ENCODE measurements at places on chromosomes 5 and 9.

DNA sequence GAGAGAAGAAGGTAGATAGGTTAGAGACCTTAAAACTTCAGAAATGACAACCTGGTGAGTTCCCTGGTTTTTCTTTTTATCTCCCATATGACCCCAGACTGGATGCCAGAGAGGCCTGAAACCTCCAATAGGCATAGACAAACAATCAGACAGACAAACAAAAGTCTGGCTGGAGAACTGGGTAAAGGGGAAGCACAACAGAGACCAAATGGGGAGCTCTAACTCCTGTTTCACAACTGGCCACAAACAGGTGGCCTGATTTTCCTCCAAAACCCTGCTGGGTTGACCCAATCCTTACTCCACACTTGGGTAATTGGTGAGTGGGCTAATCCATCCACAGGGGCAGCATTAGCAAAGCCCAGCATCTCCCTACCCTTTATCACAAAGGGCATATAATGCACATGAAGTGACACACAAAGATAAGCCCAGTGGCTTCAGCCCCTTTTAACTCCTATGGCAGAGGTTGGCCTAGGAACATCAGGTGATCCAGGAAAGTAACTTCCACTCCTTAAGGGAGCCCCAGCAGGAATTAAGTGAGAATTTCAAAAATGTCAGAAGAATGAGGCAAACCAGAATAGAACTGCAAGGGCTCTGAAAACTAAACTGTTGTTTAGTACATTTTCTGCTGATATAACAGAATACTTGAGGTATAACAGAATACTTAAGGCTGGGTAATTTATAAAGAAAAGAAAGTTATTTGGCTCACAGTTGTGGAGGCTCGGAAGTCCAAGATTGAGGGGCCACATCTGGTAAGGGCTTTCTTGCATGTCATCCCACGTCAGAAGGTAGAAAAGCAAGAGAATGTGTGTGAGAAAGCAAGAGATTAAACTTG lies 60.9 kb upstream of the ROR2 start:
- DNase-seq: no peak

DNA sequence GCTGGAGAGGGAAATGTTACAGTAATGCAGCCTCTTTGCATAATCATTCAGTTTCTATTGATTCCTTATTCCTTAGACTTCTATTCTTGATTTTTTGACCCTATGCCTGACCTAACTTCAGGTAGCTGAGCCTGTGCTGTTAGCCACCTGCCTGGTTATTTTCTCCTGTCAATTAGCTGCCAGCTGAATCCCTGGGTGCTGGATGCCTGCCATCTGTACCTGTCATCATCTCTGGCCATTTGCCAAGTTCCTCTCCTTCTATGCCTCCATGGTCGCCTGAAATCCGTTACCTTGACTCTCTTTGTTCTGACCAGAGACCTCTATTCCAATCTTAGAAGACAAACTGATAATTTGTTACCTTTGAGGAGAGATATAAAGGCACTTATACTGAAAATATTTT lies 178.3 kb downstream of the CAVIN4 start:
- DNase-seq: no peak

DNA sequence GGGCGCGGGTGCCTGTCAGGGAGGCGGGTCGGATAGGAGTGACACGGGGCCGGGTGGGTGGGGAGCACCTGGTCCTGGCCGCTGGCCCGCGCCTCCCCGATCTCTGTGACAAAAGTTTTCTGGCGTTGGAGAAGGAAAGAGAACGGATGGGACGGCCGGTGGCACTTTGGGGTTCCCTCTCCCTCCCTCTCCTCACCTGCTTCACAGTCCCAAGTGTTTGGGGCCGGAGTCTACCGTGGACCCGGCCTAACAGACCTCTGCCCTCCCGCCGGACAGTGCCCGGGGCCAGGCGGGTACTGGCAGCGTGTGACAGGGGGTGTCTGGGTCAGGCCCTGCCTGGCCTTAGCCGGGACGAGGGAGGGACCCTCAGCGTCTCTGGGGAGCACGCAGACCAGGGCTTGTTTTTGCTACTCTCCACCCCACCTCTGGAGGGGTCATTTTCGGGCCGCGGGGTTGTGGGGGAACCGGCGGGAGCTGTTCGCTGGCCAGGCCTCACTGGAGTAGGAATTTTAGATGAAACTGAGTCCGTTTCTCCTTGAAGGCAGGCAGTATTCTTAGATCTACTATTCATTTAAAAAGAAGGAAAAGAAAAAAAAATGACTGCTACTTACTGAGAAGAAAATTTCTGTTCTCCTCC lies 1.7 kb downstream of the PRDM6 start:
- no peak for DNase-seq

DNA sequence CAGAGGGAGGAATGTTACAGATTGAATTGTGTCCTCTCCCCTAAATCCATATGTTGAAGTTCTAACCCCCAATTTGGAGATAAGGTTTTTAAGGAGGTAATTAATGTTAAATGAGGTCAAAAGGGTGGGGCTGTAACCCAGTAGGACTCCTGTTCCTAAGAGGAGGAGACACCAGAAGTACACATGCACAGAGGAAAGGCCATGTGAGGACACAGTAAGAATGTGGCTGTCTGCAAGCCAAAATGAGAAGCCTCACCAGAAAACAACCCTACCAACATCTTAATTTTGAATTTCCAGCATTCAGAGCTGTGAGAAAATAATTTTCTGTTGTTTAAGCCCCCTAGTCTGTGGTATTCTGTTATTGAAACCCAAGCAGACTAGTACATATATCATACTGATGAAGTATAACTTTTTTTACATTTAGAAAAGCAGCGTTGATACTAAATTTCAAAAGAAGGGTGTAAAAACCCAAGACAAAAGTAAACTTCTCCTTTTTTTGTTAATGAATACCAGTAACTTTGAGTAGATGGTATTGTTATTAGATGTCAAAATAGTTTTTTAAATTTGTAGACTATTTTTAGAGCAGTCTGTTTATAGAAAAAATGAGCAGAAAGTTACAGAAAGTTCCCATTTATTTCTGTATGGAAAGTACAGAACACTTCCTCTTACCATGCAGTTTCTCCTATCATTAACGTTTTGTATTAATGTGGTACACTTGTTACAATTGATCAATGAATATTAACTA lies 25.1 kb downstream of the RNF180 start:
- no peak for DNase-seq

GRCh38 chr9:71589612-71590011 lies 178.7 kb downstream of the CEMIP2 start:
- DNase-seq: no peak

DNA sequence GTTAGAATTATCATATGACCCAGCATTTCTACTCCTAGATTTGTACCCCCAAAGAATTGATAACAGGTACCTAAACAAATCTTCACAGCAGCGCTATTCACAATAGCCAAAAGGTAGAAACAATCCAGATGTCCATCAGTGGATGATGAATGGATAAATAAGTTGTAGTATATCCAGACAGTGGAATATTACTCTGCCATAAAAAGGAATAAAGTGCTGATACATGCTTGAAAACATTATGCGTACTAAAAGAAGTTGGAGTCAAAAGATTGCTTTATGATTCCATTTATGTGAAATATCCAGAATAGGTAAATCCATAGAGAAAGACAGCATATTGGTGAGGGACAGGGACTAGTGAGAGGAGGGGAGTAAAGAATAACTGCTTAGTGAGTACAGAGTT lies 26.0 kb downstream of the MTREX start:
- DNase-seq: no peak

- DNase-seq: no peak
These were observed 28.0 kb upstream of the BNC2 start for GRCh38 chr9:16898464-16898863.

GRCh38 chr9:95338243-95338642 lies 20.7 kb upstream of the FANCC start:
- no peak for DNase-seq

- DNase-seq: no peak
These were observed 69.7 kb upstream of the ABL1 start for GRCh38 chr9:130765137-130766020.

DNA sequence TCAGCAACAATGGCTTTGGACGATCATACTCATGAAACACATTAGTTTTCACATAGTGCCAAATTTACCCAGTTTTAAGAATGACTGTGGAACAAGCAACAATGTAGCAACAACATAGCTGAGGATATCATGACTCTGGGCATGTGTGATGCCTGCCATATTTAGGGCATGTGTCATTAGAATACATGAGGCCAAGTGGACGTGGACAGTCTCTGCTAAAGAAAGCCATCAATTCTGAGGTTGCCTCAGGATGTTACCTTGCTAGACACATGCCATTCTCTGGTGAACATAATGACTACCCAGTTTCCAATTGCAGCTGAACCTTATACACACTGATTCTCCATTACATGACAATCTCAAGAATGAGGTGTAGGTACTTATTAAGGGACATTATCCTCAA lies 103.3 kb upstream of the ADAMTS19 start:
- DNase-seq: no peak

- no peak for DNase-seq
These were observed 42.4 kb upstream of the AIF1L start for GRCh38 chr9:131053896-131054295.

- no peak for DNase-seq
These were observed 35.3 kb upstream of the HSPA9 start for GRCh38 chr5:138610415-138610917.

DNA sequence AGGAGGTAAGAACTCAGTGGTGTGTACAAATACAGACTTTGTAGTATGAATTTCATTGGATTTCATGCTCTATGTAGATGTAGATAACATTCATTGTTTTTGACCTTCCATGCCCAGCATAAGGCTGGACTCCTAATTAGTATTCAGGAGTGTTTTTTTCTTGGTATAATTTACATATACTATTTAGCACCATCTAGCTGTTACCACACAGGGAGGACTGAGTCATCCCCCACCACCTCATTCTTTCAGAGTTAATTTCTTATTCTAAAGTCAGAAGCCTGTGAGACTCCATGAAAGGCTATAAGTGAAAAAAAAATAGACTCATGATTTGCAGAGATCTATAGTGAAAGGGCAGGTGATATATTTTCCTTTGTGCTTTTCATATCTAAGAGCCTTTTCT lies 555.0 kb downstream of the PRR16 start:
- no peak for DNase-seq

DNA sequence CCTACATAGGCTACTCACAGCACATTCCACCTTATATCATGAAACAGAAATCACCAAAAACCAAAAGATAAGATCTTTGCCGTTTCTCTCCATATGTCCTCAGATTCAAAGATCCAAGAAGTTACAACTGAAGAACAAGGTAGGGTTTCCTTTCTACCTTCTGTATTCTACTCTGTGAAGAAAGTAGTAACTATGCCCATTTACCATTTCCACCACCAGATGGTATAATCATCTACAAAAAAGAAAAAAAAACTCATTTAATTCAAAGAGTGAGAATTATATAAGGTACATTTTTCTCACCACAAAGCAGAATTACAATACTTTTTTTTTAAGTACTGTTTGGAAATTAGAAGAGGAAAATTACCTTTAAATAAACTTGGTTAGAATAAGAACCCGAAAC lies 172.6 kb upstream of the PTGER4 start:
- no peak for DNase-seq

DNA sequence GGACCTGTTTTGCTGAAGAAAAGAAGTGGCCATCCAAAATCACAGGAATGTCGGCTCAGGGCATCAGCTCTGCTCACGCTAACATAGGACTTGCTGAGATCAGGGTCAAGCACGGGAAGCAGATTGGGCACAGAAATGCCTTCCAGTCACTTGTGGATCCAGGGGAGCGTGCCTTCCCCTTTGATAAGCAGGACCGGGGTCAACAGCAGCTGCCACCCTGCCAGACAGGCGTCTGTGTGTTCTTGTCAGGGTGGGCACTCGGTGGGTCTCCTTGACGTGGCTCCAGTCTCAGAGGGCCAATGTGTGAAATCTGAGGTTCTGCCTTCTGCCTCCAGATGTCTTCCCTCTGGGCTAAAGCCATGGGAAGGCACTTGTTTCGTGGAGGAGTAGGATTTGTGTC lies 313.7 kb upstream of the IRX4 start:
- DNase-seq: no peak

DNA sequence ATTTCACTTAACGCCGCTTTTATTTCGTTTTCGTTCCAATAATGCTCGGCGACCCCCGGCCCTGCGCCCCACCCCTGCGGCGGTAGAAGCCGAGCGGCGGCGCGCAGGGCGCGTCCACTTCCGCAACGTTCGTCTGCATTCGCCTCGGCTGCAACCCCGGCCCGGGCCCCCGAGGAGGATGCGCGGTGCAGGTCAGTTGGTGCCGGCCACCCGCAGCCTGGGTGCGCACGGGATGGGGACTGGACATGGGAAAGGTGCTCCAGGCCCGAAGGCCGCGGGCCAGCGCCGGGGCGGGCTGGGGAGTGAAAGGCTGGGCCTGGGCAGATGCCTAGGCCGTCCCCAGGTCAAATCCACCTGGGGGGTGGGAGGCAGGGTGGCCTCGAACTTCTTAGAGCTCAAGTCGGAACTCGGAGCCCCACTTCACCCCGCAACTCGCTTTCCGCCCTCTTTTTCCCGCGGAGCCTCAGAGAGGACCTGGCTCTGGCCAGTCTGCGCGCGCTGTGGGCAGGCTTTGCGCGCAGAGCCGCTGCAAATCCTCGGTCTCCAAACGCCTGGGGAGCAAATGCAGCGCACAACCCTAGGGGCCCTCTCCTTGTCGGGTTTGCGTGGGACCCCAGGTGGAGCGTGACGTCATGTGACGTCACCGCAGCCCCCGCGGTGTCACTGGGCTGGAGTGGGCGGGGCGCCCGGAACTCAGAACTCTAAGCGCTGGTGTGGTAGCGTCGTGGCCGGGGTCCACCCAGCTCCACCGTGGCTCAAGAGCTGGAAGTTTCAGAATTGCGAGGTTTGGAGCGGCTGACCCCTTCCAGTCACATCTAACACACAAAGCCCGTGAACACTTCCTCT lies 3.3 kb downstream of the TLX3 start:
- DNase-seq: no peak

DNA sequence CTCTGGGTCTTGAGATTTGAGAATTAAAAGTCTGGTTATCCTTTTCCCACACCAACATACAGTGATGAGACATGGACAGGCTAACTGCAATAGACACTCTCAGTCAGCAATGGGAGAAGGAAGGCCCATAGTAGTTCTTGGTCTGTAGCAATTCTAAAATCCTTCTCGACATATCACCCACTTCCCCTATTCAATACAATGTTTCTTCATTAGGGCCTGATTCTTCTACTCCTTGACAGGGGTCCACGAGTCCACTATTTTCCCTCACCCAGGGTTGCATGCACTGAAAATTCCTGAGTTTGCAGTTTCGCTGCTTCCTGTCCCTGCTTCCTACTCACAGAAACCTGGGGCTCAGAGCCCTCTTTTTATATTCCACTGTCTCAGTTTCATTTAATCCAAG lies 402.8 kb downstream of the MAT2B start:
- no peak for DNase-seq

GRCh38 chr9:94010980-94011533 lies 55.9 kb upstream of the BARX1 start:
- peak; percentile 42 for DNase-seq

Data from CD4-positive, alpha-beta T cell treated with Interleukin-6 for 4 hours (primary cell).